ENCODE measurements at places on chromosomes 1 and 21.

DNA sequence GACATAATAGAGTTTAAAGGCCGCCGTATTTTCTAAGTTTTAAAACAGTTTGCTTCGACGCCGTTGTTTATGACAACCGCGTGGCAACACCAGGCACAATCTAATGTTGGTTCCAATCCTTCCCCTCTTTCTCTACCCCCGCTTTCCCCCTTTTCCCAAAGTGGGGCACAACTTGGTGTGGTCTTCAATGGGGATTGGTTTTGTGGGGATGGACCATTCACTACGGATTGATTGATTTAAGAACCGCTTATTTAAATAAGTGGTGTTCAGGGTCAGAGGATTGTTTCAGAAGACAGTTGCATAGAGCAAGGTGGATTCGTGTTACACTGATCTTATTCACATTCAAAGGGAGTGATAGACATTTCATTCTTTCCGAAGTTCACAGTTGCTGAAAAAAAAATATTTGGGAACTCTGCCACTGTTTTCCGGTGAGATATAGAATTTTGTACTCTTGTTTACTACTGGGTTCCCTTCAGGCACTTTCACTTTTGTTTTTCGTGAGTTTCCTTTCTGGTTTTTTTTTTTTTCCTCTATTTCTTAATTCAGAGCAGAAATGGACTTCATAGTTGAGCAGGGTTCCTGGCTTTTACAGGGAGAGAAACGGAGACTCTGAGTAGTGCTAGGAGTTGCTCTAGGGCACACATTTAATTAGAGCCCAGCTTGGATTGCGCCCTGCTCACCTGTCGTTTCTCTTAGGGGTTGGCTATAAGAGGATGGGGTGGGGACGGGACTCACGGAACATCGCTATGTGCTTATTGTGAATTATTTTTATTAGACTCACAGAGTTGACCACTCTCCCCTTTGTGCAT is 79.6 kb upstream of the AK4 start:
- no peak for DNase-seq

GRCh38 chr1:234827181-234827580 is 217.2 kb upstream of the IRF2BP2 start:
- no peak for DNase-seq

GRCh38 chr1:225467193-225468020 is 39.6 kb upstream of the LBR start:
- no peak for DNase-seq

GRCh38 chr1:114703242-114703641 is 7.9 kb upstream of the AMPD1 start:
- DNase-seq, result no peak

DNA sequence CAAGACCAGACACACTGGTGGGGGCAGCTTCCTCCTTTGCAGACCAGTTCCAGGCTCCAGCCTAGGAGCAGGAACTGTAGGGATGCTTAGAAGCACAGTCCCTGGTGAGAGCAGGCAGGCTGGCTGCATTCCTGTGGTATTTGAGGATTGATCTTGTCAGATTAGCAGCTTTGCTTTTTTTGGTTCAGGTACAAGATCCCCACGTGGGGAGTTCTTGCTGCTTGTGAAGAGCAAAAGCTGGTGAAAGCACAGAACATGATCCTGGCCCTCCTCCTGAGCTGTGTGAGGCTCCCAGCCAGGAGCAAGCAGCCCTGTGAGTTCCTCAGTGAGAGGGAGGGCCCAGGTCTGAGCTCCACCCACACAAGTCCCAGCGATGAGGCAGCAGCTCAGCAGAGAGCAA is 75.3 kb upstream of the ARTN start:
- peak; percentile 57 for DNase-seq
